ENCODE measurements at places on chromosomes 16 and 17.

DNA sequence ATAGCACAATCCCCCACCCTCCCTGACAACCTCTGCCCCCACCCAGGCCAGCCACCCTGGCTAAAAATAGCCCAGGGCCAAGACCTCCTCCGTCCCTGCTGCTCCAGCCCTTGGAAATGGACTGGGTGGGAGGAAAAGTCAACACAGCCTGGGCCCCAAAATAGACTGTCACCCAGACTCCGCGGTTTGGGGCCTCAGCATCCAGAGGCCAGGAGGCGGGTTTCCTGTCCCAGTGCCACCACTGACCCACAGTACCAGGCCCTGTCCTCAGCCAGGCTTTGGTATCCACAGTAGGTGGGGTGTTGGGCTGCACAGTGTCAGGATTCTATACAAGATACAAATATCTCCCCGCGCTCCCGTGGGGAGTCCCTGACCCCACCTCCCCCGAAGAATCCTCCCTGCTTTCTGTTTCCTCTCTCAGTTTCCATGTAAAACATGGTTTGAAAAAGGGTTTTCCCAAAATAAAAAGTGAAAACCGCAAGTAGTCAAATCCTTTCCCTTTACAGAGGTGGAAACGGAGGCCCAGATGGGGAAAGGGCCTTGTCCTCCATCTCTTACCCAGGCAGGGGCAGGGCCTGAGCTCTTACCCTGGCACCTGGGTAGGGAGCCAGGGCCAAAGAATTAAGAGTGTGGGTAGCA is 20.1 kb downstream of the CPNE2 start:
- DNase-seq: no peak

- no peak for DNase-seq
These were observed 229.6 kb downstream of the PARN start for GRCh38 chr16:14400285-14400977.

DNA sequence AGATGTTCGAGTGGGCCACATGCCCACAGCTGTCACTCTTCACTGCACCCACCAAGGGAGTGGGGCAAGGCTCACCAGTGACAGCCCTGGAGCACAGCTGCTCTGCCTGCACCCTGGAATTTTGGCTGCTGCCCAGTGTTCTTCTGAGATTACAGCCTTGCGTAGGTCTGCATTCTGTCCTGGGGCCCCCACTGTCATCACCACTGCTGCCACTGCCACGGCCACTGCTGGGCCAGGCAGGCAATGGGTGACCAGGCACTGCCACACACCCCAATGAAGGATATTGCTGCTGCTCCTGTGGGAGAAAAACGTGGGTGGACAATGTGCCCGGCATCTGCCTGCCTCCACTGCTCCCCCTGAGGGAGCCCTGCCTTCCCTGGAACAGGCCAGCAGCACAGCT is 1717.0 kb downstream of the TP53TG3F start:
- DNase-seq: no peak

GRCh38 chr17:10585529-10585928 is 36.1 kb upstream of the MYH2 start:
- DNase-seq: no peak
